Activated T-cell treated with anti-CD3 and anti-CD28 coated beads for 48 hours (primary cell): ENCODE measurements at places on chromosomes 13 and 19.

DNA sequence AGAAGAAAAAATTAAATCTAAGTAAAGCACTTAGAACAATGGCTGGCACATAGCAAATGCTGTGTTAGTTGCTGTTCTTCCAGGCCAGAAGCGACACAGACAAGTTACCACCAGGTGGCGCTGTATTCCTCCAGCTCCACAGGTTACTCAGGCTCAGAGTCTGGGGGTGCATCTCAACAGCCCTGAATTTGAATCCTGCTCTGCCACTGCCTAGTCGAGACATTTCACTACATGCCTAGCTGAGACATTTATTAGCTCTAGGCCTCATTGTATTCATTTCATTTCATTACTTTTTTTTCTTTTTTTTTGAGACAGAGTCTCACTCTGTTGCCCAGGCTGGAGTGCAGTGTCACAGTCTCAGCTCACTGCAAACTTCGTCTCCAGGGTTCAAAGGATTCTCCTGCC lies 16.4 kb upstream of the CYP2B6 start:
- peak; percentile 62 for DNase-seq

DNA sequence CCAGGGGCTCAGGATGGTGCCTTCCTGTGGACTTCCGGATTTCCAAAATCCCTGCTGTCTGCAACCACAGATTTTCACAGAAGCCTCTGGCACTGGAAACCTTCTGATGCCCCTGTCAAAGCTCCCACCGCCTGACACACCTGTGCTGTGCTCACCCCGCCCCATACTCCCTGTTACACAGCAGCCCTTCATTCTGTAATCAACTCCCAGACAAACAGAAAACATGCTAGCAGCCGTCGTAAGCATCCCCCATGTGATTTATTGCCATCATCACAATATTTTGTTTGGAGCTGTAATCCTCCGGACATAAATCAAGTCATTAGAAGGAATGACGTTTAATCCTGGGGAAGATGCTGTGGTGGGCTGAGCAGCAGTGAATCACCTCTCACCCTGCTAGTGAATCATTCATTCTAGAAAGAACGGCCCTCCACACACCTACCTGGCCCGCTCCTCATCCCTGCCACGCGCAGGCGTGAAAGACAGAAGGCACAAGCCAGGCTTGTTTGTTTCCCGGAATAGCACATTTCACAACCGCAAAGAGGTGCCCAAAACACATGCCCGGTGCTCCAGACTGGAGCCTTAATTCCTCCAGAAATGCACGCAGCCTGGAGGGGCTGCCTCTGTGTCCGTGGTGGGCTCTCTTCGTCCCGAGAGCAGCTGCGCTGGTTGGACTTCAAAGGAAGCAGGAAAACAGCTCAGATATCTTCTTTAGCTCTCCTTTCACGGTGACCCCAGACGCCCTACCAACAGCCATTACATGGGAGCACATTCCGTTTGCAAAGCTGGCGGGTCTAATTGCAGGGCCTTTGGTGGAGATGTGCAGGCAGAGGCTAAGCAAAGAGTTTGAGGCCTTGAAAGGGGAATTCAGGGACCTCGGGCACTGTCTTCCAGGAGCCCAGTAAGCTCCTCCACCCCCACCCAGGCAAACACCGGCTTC lies 41.3 kb upstream of the KCTD15 start:
- DNase-seq: no peak

- DNase-seq: no peak
Observed at GRCh38 chr13:88246239-88246638, 575.1 kb downstream of the SLITRK5 start.

DNA sequence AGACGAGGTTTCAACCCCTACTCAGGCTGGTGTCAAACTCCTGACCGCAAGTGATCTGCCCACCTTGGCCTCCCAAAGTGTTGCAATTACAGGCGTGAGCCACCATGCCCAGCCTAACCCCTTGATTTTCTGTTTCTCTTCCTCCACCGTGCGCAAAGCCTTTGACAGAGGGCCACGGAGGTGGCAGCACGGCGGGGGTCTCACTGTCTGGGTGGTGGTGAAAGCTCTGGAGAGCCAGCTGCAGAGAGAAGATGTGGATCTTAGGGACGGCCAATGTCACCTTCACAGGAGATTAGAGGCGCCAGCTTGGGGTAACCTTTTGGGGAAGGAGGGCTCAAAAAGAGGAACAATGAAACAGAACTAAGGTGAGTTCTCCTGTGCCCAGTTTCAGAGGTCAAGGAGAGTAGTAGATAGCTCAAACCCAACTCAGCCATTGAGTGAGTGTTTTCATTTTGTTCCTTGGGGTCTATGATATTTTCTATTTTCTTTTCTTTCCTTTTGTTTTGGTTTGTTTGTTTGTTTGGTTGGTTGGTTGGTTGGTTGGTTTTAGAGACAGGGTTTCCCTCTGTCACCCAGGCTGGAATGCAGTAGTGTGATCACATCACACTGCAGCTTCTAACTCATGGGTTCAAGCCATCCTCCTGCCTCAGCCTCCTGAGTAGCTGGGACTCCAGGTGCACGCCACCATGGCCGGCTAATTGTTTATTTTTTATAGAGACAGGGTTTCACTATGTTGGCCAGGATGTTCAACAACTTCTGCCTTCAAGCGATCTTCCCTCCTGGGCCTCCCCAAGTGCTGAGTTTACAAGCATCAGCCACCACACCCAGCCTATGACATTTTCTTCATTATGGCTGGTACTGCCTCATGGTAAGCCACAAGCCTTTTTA lies 37.7 kb downstream of the GPR42 start:
- no peak for DNase-seq

DNA sequence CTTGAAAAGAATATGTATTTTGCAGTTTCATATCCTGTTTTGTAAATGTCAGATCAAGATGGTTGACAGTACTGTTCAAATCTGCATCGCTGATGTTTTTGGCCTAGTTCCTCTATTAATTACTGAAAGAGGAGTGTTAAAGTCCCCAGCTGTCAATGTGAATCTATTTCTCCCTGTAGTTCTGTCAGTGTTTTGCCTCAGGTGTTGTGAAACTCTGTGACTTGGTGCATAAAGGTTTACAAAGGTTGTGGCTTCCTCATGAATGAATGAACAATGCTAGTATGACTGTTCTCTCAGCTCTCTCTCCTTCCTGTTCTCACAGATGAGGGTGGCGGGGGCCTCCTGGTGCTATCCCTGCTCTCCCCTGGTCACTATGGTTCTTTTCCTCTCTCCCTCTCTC lies 142.4 kb downstream of the MYCBP2 start:
- peak; percentile 41 for DNase-seq

- no peak for DNase-seq
Observed at GRCh38 chr19:6577476-6578125, 13.3 kb downstream of the CD70 start.

GRCh38 chr13:48653472-48653939 lies at the start of gene CYSLTR2:
Gene CYSLTR2 (plus strand): TSS chr13:48653929. CDS start chr13:48706818, 52,889 bp downstream.
- DNase-seq: no peak

DNA sequence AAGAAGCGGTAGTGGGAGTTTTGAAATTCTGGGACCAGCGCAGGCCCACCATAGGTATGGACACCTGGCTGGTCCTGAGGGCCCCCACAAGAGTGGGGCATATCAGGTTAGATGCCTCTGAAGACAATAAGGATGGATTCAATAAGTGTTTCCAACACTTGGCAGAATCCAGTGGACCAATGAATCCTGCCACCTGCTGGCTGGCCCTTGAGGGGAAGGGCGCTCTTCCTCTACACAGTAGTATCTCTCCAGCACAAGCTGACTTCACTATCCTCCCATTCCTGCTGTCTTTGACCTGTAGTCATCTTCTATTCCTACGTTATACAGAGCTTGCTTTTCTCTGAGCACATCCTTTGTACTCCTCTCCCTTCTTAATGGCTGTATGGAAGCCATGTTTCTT lies 199.7 kb upstream of the TSHZ3 start:
- DNase-seq: no peak

- DNase-seq: no peak
Observed at GRCh38 chr13:114179087-114179658, at the start of gene CFAP97D2. Gene CFAP97D2 (plus strand): TSS chr13:114179257. CDS start chr13:114179331, 74 bp downstream.

DNA sequence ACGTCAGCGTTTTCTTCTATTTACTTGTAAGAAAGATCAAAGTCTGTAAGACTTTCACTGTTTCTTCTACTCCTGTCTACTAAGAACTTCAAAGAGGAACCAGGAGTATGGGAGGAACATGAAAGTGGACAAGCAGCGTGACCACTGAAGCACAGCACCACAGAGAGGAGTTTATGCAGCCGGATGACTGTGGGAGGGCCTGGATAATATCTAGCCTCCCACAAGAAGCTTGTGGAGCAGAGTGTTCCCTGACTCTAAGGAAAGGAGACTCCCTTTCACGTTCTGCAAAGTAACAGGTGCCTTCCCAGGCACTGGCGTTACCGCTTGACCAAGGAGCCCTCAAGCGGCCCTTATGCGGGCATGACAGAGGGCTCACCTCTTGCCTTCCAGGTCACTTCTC lies 83.6 kb upstream of the PDCD5 start:
- DNase-seq: no peak

DNA sequence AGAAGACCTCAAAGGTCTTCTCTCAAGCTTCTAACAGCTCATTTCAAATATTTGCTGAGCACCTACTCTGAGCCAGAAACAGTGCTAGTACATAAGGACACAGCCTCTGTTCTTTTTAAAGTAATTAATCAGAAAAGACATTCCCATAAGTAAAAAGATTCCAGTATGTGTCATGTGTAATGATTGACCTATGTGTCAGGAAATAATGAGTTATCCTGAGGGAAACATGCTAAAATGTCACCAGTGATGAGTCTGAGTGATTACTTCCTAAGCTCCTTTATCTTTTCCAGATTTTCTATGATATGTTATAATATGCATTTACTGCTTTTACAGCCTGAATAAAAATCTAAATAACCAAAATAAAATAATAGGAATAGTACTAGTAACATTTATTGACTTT lies 107.6 kb downstream of the SLC25A15 start:
- no peak for DNase-seq

DNA sequence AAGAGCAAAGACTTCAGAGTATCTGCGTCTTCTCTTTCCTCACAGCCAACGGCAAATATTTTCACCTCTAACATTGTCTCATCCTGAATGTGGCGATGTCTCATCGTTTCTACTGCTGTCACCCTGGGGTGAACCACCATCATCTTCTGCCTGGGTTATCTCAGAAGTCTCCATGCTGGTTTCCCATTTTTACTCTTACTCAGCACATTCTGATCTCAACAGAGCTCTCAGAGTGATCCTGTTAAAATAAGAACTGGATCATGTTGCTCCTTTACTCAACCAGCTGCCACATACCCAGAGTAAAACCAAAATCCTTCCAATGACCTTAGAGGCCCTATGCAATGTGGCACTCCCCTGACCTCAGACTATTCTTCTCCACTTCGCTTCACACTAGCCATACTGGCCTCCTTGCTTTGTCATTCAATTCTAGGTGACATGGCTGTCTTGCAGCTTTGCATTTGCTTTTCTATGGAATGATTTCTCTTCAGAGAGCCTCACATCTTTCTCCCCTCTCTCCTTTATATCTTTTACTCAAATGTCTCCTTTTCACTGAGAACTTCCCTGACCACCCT lies 7.8 kb upstream of the OLFM4 start:
- no peak for DNase-seq

DNA sequence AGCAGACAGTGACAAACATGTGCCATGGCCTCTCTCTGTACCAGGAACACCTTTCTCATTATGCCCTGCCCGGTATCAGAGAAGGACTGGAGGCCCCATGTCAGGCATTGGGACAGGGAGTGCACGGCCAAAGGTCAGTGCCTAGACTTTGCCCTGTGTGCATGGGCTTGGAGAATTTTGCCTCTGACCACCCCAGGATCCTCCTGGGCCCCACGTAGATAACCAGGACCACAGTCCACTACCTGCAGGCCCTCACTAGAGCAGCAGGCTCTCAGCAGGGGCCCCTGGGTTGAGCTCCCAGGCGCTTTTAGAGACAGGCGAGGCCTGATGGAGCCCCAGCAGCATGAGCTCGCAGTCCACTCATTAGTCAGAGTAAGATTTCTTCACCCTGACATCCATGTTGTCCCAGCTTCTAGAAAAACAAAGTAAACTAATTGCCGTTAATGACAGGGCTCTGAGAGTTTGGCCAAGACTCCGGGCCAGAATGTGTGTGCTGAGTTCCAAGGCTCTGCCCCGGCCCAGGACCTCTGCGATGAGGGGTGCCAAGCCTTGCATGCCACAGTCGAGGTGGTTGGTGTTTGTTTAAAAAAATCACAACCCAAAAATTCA lies 42.7 kb downstream of the CAPN12 start:
- no peak for DNase-seq

- no peak for DNase-seq
Observed at GRCh38 chr19:13020002-13020414, 24.7 kb downstream of the NFIX start.

GRCh38 chr19:48926909-48927308 lies 6.6 kb upstream of the DHDH start:
- DNase-seq: peak; percentile 7

GRCh38 chr13:77359171-77359570 lies 32.3 kb upstream of the MYCBP2 start:
- DNase-seq: no peak

- peak; percentile 53 for DNase-seq
Observed at GRCh38 chr13:48731957-48732569, 78.3 kb downstream of the CYSLTR2 start.

- DNase-seq: no peak
Observed at GRCh38 chr13:102212729-102213128, 189.1 kb downstream of the FGF14 start.

- no peak for DNase-seq
Observed at GRCh38 chr13:62251734-62252133, 836.1 kb upstream of the PCDH20 start.

DNA sequence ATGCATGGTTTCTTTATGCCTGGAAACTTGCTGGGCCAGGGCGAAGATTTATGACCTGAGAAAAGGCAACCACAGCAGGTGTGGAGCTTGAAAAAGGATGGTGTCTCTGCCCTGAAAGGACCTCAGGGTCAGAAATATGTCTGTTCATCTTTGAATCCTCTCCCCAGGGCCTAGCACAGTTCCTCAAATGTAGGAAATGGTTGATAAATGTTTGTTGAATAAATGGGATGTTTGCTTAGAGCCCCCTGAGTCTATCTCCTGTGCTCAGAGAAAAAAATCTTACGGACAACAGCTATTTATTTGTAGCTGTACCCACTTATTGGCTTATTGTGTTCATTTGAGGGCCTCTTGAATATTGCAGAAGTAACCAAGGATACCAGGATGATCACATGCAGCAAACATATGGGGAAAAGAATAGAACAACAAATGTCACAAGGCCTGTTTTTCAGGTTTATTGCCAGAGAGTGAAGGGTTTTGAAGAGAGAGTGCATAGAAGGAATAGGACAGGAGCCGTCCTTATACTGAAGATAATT lies 114.5 kb downstream of the KLF5 start:
- no peak for DNase-seq

GRCh38 chr19:55497763-55498162 lies 9.5 kb downstream of the SSC5D start:
- no peak for DNase-seq

- DNase-seq: no peak
Observed at GRCh38 chr13:79406597-79406908, 498 bp upstream of the RBM26 start.

- DNase-seq: no peak
Observed at GRCh38 chr13:80399340-80400163, 58.6 kb upstream of the SPRY2 start.
